ENCODE measurements at places on chromosomes 16 and 17.

DNA sequence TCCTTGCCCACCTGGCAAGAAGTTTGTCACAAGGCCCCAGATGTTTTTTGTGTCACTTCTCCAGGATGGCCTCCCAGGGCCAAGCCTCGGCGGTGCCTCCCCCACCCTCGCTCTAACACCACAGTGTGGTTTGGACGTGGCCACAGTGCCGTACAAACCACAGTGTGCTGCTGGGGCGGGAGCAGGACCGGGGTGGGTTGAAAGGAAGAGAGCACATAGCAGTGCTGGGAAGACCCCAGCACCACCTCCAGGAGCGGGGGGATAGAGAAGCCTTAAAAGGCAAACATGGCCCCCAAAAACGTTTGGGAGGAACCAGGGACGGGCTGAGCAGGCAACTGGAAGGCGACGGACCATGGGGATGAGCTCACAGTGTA, 5.0 kb upstream of the BCL6B start:
- DNase-seq = no peak

- no peak for DNase-seq
Measured at GRCh38 chr17:81342269-81343070, 47.4 kb upstream of the SLC38A10 start.

GRCh38 chr16:56424791-56425438, 430 bp downstream of the AMFR start:
- no peak for DNase-seq

GRCh38 chr17:8072729-8073461, 14.6 kb downstream of the ALOX12B start:
- DNase-seq = no peak

Measured in AG09309 (cell line).